ENCODE measurements at places on chromosomes 11 and 22.

GRCh38 chr11:15605094-15605493 is 490.4 kb downstream of the INSC start:
- H3K27ac ChIP-seq = no peak overlapping the region
- no peaks in the 10 kb centered on the region for H3K36me3 ChIP-seq
- no peak overlapping the region for H3K4me3 ChIP-seq
- no peak for DNase-seq
- H3K27me3 ChIP-seq = peaks cover 2% of the 10 kb centered on the region

- no peaks in the 10 kb centered on the region for H3K27me3 ChIP-seq
- DNase-seq = peak; percentile 100
- peak overlapping the region; percentile 6 for H3K4me3 ChIP-seq
- H3K4me1 ChIP-seq = peaks cover 29% of the 10 kb centered on the region
- H3K36me3 ChIP-seq = no peaks in the 10 kb centered on the region
Measured at GRCh38 chr11:69075421-69076128, 26.8 kb downstream of the TPCN2 start.

GRCh38 chr11:95358511-95359340 is 127.7 kb upstream of the SESN3 start:
- no peak for DNase-seq
- H3K27me3 ChIP-seq = no peaks in the 10 kb centered on the region

DNA sequence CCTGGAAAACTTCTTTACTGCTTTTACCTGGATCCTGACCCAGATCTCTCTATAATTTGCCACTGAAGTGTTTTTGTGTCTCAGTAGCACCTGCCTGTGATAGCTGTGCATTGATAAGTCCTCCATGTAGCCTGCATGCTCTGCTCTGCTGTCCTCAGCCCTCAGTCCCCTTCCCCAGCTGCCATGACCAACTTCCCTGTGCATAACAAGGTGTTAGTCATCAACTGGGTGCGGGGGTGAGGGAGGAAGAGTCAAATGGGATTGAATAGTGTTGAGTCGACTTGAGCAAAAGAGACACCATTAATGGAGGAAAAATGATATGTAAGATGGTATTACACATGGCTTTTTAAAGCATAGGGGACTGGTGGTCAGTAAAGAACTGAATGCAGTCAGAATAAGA is 92.2 kb upstream of the PLET1 start:
- no peak overlapping the region for H3K4me3 ChIP-seq
- H3K36me3 ChIP-seq = no peaks in the 10 kb centered on the region
- DNase-seq = no peak
- peaks cover 2% of the 10 kb centered on the region for H3K27me3 ChIP-seq

GRCh38 chr11:76642341-76642740 is 28.2 kb downstream of the LRRC32 start:
- H3K36me3 ChIP-seq = no peaks in the 10 kb centered on the region
- H3K27me3 ChIP-seq = peaks cover 11% of the 10 kb centered on the region
- no peak overlapping the region for H3K4me3 ChIP-seq
- no peaks in the 10 kb centered on the region for H3K4me1 ChIP-seq

DNA sequence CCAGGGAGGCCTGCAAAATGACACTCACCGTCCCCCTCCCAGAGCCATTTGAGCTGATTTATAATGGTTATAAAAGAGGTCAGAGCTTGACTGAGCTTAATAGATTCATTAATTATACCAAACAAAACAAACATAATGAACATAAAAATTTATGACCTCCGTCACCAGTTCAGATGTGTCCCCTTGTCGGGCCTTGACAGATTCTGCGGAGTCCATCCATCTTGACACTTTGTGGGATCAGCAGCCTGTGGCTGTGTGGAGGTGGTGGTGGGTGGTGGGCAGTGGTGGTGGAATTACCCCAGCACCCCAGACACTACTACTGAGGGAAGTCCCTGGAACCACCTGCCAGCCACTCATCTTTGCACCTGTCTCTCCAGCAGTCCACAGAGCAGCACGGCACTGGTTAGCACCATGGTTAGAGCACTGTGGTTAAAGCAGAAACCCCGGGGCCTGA is 83.5 kb downstream of the DSCAML1 start:
- H3K36me3 ChIP-seq = no peaks in the 10 kb centered on the region
- peaks cover 8% of the 10 kb centered on the region for H3K27me3 ChIP-seq
- DNase-seq = no peak
- H3K4me3 ChIP-seq = no peak overlapping the region
- H3K4me1 ChIP-seq = no peaks in the 10 kb centered on the region

DNA sequence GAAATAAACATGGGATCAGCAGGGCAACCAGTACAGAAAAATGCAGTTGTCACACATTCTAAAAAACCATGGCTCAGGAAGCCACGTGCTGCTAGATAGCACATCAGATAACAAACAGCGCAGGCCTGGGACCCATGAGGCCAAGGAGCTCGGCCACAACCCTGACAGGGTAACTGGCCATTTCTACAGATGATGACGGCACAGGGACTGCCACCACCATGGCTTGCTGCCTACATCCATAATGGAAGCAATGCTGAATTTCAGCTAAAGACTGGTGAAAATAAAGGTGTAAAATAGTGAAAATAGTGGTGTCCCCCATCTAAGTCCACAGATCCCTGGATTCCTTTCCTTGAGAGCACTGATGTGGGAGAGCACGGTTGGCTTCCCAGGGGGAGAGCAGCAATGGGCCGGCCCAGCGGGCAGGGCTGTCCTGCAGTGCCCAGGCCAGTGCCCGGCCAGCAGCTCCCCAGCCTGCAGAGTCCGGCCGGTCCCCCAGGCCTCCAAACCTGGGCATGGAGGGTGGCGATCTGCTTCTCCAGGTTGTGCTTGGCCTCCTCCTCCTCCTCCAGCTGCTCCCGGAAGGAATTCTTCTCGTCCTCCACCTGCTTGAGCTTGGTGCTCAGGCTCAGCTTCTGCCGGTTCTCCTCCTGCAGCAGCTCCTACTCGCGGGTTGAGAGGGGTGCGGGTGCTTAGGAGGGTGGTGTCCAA is 40.0 kb downstream of the APOL1 start:
- no peaks in the 10 kb centered on the region for H3K4me1 ChIP-seq
- no peak overlapping the region for H3K4me3 ChIP-seq
- no peak for DNase-seq
- no peak overlapping the region for H3K27ac ChIP-seq
- no peaks in the 10 kb centered on the region for H3K27me3 ChIP-seq
- peaks cover 79% of the 10 kb centered on the region for H3K36me3 ChIP-seq

DNA sequence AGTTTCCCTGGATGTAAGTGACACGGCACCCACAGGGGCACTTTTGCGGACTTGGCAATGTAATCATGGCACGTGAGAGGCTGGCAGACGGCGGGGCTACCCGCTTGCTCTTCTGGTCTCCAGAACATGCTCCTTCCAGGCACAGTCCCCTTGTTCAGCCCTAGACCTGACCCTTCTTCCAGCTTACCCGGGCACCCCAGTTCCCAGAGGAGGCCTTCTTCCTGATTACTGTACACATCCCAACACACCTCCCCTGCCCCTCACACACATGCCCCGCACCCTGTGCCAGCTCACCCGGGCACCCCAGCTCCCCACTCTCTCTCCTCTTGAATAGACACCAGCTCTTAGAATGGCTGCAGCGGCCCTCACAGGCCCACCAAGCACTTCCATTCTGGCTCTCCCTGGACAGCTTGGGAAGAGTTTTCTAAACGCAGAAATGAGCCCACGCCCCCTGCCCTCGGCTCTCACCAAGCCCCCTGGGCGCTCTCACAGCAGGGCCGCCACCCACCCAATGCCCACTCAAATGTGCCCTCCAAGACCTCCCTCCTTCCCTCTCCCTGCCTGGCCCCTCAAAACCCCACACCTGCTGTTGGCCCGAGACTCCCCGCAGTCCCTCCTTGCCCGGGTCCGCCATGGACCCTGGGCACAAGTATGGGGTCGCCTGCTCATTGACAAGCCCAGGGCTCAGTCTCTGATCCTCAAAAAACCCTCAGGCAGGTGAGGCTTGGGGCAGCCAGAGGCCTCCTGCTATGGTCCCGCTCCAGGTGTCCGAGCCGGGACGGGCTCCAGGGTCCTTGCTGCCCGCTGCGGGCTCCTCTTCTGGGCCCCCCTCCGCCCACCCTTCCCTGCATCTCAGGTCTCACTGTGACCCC is 88.5 kb downstream of the WNT7B start:
- H3K27ac ChIP-seq = no peak overlapping the region
- H3K4me3 ChIP-seq = no peak overlapping the region
- no peaks in the 10 kb centered on the region for H3K36me3 ChIP-seq
- DNase-seq = no peak

DNA sequence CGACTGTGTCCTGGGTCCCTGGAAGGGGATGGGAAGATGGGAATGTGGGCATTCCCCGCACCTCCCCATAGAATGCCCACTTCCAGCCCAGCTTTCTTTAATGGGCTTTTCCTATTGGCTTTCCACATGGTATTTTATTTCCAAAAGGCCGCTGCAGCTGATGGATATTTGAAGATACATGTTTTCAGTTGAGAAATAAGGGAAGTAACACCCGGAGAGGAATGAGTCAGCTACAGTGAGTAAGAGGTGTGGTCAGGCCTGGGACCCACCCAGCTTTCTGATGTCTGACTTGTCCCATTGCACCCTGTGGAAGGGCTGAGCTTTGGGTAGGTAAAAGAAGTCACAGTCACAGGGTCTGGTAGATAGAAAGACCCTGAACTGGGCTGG is 476.9 kb downstream of the MIAT start:
- H3K4me1 ChIP-seq = peaks cover 51% of the 10 kb centered on the region
- H3K36me3 ChIP-seq = no peaks in the 10 kb centered on the region
- DNase-seq = peak; percentile 95
- H3K4me3 ChIP-seq = no peak overlapping the region
- peak overlapping the region; percentile 93 for H3K27ac ChIP-seq
- no peaks in the 10 kb centered on the region for H3K27me3 ChIP-seq

DNA sequence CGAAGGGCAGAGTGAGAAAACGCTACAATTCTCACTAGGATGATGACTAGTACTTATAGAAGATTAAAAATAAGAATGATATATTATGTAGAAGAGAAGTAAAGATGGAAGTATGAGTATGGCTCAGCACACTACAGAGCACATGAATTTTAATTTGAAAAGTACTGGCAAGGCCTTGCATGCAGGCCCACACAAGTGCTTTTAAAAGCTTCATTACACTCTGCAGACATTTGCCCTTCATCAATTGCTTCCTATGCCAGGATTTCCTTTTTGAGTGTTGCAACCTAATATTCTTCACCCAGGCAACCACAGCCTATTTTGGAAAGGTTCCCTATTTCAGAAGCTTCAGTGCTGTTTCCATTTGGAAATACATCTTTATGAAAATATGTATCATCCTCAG is 81.1 kb downstream of the LARGE2 start:
- no peak overlapping the region for H3K4me3 ChIP-seq
- no peak for DNase-seq
- no peak overlapping the region for H3K27ac ChIP-seq
- H3K27me3 ChIP-seq = no peaks in the 10 kb centered on the region
- no peaks in the 10 kb centered on the region for H3K36me3 ChIP-seq

DNA sequence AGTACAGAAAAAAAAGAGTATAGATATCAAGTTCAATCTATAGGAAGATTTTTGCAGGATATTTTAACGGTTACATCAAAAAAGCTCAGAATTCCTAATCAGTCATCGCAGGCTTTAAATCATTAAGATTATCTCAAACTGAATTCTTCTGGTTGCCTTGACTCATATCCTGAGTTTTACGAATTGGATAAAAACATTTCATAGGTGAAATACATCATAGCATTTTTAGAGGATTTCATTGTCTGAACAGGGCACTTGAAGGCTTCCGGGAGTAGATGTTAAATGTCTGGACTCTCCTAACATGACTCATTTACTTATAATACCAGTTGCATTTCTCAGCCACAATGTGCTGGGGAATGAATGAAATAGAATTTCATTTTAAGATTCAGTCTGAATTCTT is 2216.6 kb upstream of the RAG2 start:
- H3K4me3 ChIP-seq = no peak overlapping the region
- DNase-seq = peak; percentile 89
- H3K4me1 ChIP-seq = no peaks in the 10 kb centered on the region

- no peak for DNase-seq
- no peaks in the 10 kb centered on the region for H3K36me3 ChIP-seq
- H3K4me3 ChIP-seq = no peak overlapping the region
- H3K27me3 ChIP-seq = no peaks in the 10 kb centered on the region
Measured at GRCh38 chr11:69374110-69374945, 80.4 kb downstream of the MYEOV start.

GRCh38 chr11:44760917-44761550 is 34.3 kb downstream of the TSPAN18 start:
- H3K4me1 ChIP-seq = peaks cover 25% of the 10 kb centered on the region
- no peaks in the 10 kb centered on the region for H3K36me3 ChIP-seq
- H3K27ac ChIP-seq = no peak overlapping the region

GRCh38 chr11:113881856-113882255 is 6.5 kb upstream of the USP28 start:
- no peaks in the 10 kb centered on the region for H3K27me3 ChIP-seq
- no peak for DNase-seq
- no peaks in the 10 kb centered on the region for H3K36me3 ChIP-seq
- H3K27ac ChIP-seq = no peak overlapping the region

DNA sequence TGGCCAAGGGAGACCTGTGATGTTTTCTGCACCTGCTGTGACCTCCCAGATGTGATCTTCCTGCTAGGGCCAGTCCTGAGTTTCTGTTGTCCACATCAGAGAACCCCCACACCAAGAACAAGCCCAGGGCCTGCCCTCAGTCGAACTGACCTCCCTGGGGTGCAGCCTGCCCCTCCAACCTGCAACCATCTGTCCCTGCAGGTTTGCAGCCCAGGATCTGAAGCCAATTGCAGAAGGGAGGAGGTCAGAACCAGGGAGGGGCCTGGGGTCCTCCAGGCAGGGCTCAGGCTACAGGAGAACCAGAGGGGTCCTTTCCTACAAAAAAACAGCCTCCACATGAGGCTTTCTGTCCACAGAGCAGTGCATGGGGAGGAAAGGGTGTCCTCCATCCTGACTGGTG is 807 bp downstream of the TRIM3 start:
- H3K27me3 ChIP-seq = no peaks in the 10 kb centered on the region
- peak overlapping the region; percentile 51 for H3K4me3 ChIP-seq
- no peak for DNase-seq
- peaks cover 15% of the 10 kb centered on the region for H3K4me1 ChIP-seq

DNA sequence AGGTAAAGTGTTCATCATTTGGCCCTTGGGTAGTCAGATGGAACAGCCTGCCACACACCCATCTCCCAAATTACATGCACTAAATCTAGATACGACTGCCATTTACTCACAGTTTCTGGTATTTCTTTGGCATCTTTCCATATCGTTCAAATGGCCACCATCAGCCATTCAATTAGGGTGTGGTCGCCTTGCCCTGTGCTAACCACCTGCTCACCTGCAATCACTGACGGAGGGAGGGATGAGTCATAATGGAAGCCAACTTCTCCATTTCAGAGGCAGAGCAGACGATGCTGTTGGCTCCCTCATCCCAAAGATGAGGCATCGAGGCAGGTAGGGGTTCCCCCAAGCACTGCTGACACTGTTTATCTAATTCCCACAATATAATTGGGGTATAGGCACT is 14.6 kb downstream of the MS4A6A start:
- H3K4me1 ChIP-seq = no peaks in the 10 kb centered on the region
- H3K27ac ChIP-seq = no peak overlapping the region
- no peaks in the 10 kb centered on the region for H3K27me3 ChIP-seq
- no peak overlapping the region for H3K4me3 ChIP-seq
- no peak for DNase-seq
- H3K36me3 ChIP-seq = no peaks in the 10 kb centered on the region

DNA sequence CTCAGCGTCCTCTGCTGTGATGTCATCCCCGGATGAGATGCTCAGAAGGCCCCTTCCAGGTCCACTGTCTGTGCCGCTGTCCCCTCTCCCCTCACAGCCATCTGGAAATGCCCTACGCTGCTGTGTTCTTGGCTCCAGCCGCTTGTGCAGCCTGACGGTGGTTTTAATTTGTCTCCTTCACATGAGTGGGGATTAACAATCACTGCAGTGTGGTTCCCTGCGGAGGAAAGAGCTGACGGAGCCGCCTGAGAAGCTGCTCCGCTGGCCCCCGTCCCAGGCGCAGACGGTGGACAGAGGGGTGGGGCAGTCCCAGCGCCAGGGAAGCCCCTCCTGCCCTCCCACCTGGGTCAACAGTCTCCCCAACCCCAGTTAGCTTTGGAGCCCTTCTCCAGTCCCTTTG is 67.5 kb upstream of the PHF21B start:
- no peaks in the 10 kb centered on the region for H3K36me3 ChIP-seq
- H3K4me1 ChIP-seq = peaks cover 9% of the 10 kb centered on the region
- H3K27me3 ChIP-seq = peaks cover 24% of the 10 kb centered on the region
